Stimulated activated CD4-positive, alpha-beta T cell treated with anti-CD3 and anti-CD28 coated beads, Interleukin-4, amount 100 ng/mL, for 24 hours (primary cell): ENCODE measurements at places on chromosomes 7 and 10.

- no peak for DNase-seq
These were observed 11.9 kb upstream of the COL1A2 start for GRCh38 chr7:94382746-94383145.

GRCh38 chr10:74586088-74586585 lies 240.3 kb upstream of the KAT6B start:
- DNase-seq = peak; percentile 62

DNA sequence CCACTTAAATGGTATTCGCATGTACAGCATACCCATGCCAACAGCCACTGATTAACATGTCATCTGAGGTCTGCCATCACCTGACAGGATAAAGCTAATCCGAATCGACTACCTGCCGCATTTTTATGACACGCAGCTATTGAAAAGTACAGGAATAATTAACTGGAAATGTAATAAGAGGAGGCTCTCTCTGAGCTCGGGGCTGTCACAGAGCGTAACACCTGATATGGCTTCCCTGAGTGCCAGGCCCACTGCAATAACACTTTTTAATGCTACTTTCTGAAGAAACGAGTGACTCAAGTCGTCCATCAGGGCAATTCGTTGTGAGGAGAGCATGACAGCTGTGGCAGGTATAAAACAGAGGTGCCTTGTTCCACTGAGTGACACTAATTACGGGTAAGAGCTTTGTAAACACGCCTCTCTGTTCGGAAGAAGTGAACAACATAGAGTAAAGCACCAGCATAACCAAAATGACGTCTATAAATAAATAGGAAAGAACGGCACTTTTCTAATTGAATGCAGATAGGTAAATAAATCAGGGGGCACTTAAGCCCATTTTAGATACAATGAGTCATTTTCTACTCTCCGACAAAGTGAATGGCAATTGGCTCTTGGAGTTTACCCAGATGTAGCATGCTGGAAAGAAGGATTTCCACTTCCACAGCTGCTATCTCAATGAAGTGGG lies 56.5 kb upstream of the CREB5 start:
- no peak for DNase-seq

GRCh38 chr10:124383496-124383895 lies 35.2 kb downstream of the OAT start:
- DNase-seq = no peak

- DNase-seq = no peak
These were observed 69.1 kb upstream of the COMTD1 start for GRCh38 chr10:75304741-75305390.

- no peak for DNase-seq
These were observed 744 bp upstream of the EBF3 start for GRCh38 chr10:129964611-129965424.

GRCh38 chr10:27826369-27826768 lies 80.8 kb upstream of the MKX start:
- DNase-seq = no peak

DNA sequence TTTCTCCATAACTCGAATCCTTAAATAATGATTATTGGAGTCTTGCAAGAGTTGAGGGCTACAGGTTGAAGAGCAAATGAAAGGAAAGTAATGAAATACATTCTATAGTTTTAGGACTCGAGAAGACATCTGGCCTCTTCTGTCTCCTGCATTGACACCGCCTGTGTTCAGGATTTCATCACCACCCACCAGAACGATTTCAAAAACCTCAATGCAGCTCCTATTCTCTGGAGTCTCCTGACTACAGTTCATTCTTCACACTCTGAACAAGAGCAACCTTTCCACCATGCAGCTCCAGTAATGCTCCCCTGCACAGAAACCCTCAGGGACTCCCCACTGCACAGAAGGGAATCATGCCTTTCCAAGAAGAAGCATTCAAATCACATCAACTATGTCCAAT lies 5.5 kb downstream of the IL15RA start:
- DNase-seq = no peak

GRCh38 chr7:102431617-102432298 lies 1.6 kb upstream of the ORAI2 start:
- DNase-seq = peak; percentile 53

GRCh38 chr7:101171442-101171837 lies 6.1 kb upstream of the VGF start:
- no peak for DNase-seq

DNA sequence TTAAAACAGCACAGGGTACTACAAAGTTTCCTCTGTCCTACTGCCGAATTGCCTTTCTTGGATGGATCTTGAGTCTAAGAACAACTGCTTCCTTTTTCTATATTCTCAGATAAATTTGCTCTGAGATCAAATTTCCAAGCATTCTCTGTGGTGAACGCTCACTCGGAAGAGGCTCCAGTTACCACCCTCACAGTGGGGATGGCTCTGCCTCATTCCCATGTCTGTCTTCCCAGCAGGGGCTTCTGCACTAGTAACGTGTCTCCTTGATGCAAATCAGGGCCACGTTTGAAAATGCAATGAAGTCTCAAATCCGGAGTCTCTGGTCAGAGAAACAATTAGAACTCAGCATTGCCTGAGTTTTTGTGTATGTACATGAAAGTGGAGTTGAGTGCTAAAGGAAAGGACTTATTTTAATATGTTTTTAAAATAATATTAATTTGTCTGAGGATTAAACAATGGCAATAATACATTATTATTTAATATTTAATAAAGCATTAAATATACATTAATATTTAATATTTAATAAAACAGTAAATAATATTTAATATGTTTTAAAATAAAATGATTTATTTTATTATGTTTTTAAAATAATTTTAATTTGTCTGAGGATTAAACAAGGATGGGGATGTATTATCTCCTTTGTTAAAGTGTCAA lies 61.8 kb downstream of the INHBA start:
- DNase-seq = no peak

DNA sequence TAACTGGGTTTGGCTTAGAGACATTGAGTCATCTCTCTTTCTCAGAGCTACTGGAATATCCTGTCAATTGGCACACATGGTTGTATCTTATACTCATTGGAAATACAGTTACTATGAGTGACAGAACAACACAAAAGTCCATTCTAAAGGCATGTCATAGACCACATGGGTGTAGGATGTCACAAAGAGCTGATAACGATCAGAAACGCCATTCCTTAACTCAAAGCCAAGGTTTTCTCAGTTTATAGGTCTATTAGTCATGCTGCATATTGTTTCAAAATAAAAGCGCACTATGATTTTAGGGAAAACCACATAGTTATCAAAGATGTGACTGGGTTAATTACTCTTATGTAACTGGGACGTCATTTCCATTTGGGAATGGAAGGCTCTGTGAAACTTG lies 147.2 kb upstream of the FAM171A1 start:
- no peak for DNase-seq

GRCh38 chr10:14016011-14016536 lies 314.6 kb downstream of the FRMD4A start:
- DNase-seq = no peak

DNA sequence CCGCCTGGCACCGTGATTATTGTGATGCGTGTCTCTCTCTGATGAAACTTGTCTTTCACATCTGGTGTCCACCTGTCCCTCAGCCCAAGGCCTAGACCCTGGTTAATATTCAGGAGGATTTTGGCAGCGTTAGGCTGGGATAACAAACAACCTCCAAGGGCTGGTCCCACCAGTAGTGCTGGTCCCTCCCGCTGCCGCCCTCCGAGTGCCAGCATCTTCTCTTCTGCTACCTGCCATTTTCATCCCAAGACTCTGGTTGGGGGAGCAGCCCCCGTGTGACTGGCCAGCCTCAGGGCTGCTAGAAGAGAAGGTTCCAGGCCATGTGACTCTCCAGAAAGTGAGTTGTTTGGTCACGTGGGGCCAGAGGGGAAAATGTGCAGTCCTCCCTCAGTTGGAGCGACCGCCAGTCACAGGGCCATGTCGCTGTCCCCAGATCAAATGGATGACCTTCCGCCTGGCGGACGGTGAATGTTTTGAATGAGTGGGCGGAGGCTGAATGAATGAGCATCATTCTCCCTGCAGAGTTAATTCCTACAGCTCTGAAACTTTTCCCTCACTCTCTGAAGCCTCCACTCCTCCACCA lies 479.9 kb upstream of the FOXK1 start:
- DNase-seq = no peak
